Stimulated activated CD4-positive, alpha-beta T cell treated with anti-CD3 and anti-CD28 coated beads, Interleukin-1b, Interleukin-23, amount 100 ng/mL, for 1 hour (primary cell): ENCODE measurements at places on chromosomes 4 and X.

- DNase-seq: no peak
Measured at GRCh38 chr4:153825126-153825525, 36.2 kb upstream of the SFRP2 start.

- no peak for DNase-seq
Measured at GRCh38 chr4:14069886-14070285, 442.4 kb upstream of the BOD1L1 start.

DNA sequence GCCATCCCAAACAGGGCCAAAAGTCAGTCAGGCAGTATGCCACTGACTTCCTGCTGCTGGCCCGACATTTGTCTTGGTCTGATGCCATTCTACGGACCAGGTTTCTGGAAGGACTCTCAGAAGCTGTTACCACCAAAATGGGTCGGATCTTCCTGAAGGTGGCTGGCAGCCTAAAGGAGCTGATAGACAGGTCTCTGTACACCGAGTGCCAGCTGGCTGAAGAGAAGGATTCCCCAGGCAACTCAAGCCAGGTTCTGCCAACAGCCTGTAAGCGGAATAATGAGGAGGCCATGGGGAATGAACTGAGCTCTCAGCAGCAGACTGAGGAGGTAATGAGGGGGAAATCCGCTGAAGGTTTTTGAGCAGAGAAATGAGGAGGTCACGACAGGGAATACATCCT lies 95.7 kb downstream of the RTL9 start:
- no peak for DNase-seq

- no peak for DNase-seq
Measured at GRCh38 chr4:172127168-172127567, 314.0 kb downstream of the GALNTL6 start.

DNA sequence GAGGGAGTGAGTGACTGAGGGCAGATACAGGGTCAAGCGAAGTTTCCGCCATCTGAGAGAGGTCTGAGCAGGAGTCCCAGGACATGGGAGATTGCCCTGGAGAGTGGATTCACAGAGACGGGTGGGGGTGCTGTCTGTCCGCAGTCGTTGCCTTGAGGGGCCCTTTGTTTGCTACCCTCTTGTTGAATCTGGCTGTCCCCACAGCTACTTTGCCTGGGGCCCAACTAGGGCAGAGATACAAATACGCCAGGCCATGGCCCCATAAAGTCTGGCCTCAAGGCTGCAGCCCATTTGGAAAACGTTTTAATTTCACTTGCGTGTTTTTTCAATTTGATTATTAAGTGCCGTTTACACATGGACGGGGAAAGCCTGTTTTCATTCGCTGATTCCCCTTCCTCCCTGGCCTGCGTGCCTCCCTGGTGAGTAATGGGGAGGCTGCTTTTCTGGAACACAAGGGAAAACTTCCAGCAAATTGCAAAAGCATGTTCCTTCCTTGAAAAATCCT lies 134.4 kb downstream of the SMIM20 start:
- no peak for DNase-seq

DNA sequence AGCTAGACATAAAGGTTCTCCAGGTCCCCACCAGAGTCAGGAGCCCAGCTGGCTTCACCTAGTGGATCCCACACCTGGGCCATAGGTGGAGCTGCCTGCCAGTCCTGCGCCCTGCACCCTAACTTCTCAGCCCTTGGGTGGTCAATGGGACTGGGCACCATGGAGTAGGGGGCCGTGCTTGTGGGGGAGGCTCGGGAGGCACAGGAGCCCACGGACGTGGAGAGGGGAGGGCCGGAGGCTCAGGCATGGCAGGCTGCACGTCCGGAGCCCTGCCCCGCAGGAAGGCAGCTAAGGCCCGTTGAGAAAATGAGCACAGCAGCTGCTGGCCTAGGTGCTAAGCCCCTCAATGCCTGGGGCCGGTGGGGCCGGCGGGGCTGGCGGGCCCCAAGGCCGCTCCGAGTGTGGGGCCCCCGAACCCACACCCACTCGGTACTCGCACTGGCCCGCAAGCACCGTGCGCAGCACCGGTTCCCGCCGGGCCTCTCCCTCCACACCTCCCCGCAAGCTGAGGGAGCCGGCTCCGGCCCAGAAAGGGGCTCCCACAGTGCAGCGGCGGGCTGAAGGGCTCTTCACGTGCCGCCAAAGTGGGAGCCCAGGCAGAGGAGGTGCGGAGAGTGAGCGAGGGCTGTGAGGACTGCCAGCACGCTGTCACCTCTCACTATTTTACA lies 291.1 kb downstream of the KLHL4 start:
- DNase-seq: no peak

DNA sequence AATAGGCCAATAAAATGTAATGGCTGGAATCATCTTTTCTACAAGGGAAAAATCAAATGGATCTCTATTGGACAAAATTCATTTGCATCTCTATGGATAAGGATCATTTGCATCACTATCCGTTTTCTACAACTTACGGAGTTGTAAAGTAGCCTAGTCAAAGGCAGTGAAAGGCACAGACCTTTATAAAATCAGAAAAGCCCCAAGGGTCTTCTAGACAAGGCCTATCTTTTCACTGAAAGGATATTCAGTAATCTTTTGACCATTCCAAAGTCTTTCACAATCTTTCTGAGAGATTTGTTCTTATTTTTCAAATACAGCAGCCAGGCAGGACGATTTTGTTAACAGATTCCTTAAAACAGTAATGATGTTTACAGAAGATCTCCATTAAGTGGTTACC lies 119.5 kb upstream of the JADE1 start:
- no peak for DNase-seq

GRCh38 chrX:100479329-100479728 lies 69.3 kb upstream of the PCDH19 start:
- DNase-seq: no peak

DNA sequence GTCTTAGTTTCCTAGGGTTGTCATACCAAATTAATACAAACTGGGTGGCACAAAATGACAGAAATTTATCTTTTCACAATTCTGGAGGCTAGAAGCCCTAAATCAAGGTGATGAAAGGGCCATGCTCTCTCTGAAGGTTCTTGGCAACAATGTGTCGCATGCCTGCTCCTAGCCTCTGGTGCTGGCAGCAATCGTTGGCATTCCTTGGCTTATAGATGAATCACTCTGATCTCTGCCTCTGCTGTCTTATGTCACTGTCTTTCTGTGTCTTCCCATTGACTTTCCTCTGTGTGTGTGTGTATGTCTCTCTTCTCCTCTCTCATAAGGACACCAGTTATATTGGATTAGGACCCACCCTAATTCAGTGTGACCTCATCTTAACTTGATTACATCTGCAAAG lies 15.9 kb upstream of the INTU start:
- DNase-seq: no peak

DNA sequence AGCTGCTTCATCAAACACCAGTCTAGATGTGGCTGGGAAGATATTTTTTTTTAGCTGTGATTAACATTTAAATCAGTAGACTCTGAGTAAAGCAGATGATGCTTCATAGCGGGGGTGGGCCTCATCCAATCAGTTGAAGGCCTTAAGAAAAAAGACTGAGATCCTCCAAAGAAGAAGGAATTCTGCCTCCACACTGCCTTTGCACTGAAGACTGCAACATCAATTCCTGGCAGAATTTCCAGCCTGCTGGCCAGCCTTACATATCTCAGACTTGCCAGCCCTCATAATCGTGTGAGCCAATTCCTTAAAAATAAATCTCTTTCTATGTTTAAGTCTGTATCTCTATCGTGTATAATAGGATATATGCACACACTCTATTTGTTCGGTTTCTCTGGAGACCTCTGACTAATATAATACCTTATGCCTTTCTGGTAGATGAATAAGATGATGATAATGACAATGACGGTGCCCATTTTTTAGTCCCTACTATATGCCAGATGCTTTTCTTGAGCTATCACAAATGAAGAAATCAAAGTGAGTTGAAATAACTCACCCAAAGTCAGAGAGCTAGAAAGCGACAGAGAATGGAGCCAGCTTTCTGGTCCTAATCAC lies 66.1 kb upstream of the SOD3 start:
- no peak for DNase-seq

GRCh38 chr4:151865312-151865711 lies 104.5 kb upstream of the GATB start:
- no peak for DNase-seq

GRCh38 chr4:72076562-72076961 lies 44.8 kb downstream of the NPFFR2 start:
- DNase-seq: no peak

GRCh38 chr4:118086344-118086743 lies 52.1 kb downstream of the NDST3 start:
- DNase-seq: no peak

- no peak for DNase-seq
Measured at GRCh38 chrX:44675362-44676024, 132.8 kb upstream of the FUNDC1 start.

DNA sequence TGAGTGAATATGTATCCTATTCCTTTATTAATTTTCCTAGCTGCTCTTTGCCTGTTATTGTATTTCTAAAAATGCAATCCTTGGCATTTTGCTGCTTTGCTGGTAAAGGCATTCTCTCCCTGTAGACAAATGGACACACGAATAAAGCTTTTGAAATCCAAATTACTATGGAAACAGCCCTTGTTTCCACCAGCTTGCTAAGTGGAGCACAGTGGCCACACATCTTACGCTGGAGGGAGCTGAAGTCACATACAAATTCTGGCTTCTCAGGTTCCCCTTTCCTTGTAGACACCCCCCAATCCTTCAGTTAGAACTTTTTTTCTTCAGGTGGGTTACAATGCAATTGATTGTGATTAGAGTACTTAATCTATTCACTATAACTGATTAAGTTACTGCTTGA lies 66.2 kb downstream of the AGA start:
- DNase-seq: no peak

DNA sequence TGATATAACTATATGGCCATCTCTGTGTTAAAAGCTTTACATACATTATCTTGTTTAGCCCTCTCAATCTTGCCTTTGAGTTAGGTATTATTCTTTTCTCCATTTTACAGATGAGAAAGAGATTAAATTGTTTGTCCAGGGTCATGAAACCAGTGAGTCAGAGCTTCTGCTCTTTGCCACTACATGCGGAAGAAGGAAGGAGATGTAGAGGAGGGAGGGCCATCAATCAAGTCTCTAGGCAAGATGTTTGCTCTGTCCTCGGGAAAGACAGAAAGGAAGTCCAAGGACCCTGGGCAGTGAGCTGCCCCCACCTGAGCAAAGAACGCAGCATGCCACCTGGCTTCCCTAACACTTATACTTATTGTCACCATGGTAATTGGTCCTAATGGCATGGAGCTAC lies 133.7 kb upstream of the IL1RAPL2 start:
- DNase-seq: no peak
